ENCODE measurements at places on chromosomes 11 and 22. TPM values are rescaled to one million over a fixed set of nuclear protein-coding genes. Genes with fewer than 3 reads are reported as not detected.

- DNase-seq = no peak
These were observed 211.7 kb downstream of the NAV2 start for GRCh38 chr11:19924311-19924710.

GRCh38 chr11:93526641-93527583 is 16.3 kb downstream of the SMCO4 start:
- no peak for DNase-seq

GRCh38 chr11:17401841-17402240 is 13.4 kb upstream of the KCNJ11 start:
- no peak for DNase-seq

GRCh38 chr22:46150034-46150654 is at the start of gene PPARA:
Gene PPARA (plus strand): TSS chr22:46150526. CDS start chr22:46198384, 47,858 bp downstream.
- peak; percentile 93 for DNase-seq

DNA sequence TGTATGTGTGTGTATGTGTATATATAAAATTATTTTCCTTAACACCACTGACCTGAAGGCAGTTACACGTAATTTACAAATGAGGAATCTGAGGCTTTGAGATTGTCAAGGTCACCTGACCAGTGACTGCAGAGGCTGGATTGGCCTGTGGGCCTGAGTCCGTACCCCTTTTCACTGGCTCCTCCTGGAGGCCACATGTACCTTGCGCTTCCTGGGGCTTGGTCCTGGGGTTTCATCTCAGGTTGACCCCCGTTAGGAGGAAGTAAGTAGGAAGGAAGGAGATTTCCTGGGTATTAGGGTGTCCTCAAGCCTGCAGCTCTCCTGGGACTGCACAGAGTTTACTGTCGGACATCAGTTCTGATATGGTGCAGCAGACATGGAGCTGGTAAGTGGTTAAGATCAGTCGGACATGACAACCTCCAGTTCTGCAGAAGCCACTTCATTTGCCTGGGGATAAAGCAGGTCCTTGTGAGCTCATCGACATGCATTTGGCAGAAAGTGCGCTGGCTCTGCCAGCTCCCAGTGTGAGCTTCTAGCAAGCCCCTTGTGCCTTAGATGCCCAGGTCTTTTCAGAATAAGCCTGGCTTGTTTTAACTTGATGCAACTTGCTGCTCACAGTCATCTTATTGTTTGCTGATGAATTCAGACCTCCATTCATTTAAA is 36.6 kb downstream of the ST3GAL4 start:
- DNase-seq = no peak

GRCh38 chr22:47310601-47311000 is 548.2 kb downstream of the TBC1D22A start:
- no peak for DNase-seq

DNA sequence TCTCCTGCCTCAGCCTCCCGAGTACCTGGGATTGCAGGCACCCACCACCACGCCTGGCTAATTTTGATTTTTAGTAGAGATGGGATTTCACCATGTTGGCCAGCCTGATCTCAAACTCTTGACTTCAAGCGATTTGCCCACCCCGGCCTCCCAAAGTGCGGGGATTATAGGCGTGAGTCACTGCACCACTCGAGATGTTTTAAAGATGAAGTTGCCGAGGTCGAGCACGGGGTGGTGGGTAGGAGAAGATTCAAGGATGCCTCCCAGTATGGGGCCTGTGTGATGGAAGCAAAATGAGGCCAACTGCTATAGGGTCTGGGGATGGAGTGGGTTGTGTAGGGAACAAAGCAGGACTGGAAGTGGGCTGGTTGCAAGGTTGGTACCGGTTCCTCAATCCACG is 245.2 kb downstream of the MN1 start:
- DNase-seq = no peak

- no peak for DNase-seq
These were observed 131.7 kb downstream of the KIF18A start for GRCh38 chr11:27976262-27976661.

DNA sequence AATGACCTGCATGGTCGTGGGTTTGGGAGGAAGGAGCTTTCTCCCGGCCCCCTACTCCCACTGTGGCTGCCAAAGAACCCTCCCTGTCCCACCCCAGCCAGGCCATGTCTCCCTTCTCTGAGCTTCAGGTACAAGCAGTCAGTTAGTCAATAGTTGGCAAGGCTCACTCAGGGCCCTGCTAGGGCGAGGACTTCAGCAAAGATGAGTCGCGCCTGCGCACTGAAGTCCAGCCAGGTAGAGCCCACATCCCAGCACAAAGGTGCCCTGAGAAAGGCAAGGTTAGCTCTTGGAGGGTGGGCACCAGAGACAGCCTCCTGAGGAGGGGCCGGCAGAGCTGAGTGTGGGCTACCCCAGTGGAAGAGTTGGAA is 11.1 kb downstream of the C11orf86 start:
- DNase-seq = no peak

DNA sequence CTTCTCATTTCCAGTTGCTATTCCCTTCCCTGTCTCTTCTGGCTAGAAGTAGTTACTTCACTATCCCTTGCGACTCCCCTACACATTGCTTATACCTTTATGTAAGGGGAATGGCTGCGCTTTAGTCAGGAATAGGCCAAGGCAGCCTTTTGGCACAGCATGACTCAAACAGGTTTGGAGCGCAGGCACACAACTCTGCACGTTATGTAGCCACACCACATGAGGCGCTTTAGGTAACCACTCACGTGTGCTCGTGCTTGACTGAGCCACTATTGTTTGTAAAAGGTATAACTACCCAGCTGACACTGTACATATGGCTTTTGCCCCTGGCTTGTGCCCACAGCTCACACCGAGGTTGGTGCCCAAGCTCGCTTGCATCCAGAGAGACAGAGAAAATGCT is 46.7 kb upstream of the LIPT2 start:
- no peak for DNase-seq

GRCh38 chr22:42863349-42863961 is 6.4 kb upstream of the ARFGAP3 start:
- DNase-seq = no peak

DNA sequence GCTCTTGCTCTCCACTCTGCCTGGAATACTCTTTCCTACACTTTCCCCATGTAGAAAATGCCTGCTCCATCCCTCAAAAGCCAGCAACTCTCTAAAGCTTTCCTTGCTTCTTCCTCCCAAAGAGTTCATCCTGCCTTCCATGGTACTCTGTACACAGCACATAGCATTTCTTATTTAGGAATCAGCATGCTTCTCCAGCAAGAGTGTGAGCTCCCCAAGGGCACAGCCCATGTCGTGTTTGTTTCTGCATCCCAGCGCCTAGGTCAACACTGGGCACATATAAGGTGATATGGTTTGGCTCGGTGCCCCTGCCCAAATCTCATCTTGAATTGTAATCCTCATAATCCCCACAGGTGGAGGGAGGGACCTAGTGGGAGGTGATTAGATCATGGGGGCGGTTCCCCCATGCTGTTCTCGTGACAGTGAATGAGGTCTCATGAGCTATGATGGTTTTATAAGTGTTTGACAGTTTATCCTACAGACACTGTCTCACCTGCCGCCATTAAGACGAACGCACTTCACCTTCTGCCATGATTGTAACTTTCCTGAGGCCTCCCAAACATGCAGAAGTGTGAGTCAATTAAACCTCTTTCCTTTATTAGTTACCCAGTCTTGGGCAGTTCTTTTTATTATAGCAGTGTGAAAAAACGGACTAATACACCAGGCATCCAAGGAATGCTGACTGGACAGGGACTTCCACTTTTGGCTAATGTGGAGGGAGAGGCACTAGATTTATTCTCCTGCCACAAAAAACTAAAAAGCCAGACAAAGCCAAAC is 8.2 kb downstream of the VPS37C start:
- no peak for DNase-seq

DNA sequence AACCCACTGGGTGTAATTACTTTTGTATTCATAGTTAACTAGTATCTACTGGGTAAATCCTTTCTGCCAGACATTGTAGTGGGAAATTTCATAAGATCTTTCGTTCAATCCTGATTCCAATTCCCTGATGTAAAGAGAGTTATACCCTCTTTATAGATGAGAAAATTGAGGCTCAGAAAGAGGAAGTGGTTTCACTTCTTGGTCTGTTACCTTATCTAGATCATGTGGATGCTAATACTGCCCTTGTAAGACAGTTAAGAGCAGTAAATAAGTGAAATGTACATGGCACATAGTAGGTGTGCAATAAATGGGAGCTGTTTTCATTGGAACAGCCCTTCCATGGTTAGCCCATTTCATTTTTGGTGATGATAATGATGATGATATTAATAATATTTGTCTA is 46.7 kb downstream of the TIMP3 start:
- no peak for DNase-seq

DNA sequence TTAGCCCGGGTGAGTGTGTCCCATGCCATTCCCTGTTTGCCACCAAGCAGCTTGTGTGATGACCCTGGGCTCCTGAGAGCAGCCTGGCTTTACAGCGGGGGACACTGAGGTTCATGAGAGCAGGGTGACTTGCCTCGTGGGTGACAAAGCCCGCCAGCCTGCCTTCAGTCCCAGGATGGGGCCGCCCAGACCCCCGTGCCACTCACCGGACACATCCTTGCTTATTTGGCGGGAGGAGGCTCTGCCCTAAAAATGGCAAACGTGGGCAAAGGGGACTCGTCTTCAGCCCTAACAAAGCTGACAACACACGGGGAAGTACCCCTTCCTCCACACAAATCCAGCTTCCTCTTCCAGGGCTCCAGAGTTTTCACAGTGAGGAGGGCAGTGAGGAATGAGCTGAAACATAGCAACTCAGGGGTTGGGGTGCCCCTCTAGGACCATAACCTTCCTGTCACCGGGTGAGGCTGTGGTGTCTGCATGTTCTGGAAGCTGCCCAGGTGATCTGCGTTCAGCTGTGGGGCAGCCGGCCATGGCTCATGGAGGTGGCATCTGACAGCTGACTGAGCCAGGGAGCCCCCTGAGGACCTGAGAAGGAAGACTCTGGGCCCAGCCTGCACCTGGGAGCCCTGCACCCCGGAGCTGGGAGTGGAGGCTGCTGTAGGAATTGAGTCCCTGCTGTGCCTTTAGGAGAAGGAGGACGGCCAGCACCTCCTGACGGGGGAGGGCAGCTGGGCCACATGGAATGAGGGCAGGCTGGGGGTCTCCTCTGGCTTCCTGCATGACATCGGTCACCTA is 16.7 kb downstream of the RIBC2 start:
- peak; percentile 78 for DNase-seq

DNA sequence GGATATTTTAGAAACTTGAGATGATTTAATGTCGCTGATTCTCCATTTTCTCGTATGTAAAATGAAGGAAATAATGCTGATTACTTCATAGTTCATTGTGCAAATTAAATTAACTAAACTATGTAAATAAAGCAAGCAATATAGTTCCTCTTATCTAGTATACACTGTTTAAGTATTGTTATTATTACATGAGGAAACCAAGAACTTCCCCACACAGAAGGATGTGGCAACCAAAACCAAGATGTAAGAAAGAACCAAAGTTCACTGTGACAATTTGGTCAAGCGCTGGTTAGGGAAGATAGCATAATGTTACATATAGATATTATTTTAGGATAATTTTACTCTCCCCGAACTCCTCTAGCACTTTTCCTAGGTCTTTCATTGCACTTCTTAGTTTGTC is 103.2 kb downstream of the XKR3 start:
- no peak for DNase-seq

Gene LRRC32
- 367 TPM for total RNA-seq

Gene MYRF
- total RNA-seq = 1.7 TPM

Gene SUSD2
- total RNA-seq = 1.00 TPM

Gene PAMR1
- total RNA-seq = 2.9 TPM

Gene FSHB
- not detected for total RNA-seq

Gene LTBP3
- 264 TPM for total RNA-seq

Gene TRPC6
- 0.46 TPM for total RNA-seq

Gene MAP6
- 26.4 TPM for total RNA-seq

Gene MOGAT2
- not detected for total RNA-seq

Gene MRGPRD
- total RNA-seq = not detected

Gene RHBDD3
- total RNA-seq = 37.6 TPM

Gene JAML
- total RNA-seq = not detected

Data from chondrocyte (in vitro differentiated cells).